ENCODE measurements at places on chromosomes 11 and 22.

DNA sequence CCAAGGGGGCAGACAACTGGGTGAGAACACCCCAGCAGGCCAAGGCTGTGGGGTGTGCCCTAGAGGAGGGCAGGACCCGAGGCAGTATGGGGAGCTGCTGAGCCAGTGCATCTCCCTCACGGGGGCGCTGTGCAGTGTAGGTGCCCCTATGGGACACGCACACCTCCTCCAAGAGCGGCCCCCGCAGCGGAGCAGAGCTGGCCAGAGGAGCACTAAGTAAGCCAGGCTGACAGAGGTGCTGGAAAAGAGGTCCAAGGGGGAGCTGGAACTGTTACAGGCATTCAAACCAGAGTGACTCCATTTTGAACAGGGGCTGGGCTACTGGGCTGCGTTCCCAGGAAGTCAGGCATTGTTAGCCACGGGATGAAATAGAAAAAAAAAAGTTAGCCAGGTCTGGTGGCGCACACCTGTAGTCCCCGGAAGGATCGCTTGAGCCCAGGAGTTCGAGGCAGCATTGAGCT lies 41.8 kb downstream of the TST start:
- peak; percentile 73 for DNase-seq

GRCh38 chr11:64372802-64373597 lies 14.0 kb downstream of the RPS6KA4 start:
- DNase-seq, result no peak

DNA sequence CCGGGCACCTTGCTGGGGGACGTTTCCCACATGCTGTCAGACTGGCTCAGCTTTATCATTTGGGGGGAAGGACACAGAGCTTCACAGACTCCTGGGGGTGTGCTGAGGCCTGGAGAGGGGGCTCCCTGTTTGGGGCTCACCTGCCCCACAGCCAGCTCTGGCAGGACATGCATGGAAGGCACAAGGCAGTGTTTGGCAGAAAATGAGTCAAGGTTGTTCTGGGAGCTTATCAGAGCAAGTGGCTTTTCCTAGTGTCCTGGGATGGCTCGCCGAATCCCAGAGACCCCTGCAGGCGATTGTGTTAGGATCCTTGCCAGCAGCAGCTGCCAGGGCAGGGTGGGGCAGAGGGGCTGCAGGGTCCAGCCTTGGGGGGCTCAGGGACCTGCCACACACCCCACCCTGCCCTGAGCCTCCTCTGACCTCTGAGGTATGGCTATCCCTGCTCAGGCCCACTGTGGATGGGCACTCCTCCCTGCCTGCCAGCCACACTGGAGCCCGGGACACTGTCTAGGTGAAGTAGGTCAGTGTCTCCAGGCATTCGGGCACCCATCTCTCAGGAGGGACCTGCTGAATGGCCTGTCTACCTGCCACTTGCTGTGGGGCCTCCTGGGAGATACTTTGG lies 1323.0 kb downstream of the BRD1 start:
- no peak for DNase-seq

- no peak for DNase-seq
These were observed 2.7 kb upstream of the RGL4 start for GRCh38 chr22:23688121-23688520.

GRCh38 chr11:108768370-108768769 lies 103.5 kb downstream of the DDX10 start:
- DNase-seq, result no peak
